ENCODE measurements at places on chromosomes 2 and 18. TPM values are rescaled to one million over a fixed set of nuclear protein-coding genes. Genes with fewer than 3 reads are reported as not detected.

- no peak for DNase-seq
Observed at GRCh38 chr2:20669562-20670314, 2.8 kb downstream of the GDF7 start.

DNA sequence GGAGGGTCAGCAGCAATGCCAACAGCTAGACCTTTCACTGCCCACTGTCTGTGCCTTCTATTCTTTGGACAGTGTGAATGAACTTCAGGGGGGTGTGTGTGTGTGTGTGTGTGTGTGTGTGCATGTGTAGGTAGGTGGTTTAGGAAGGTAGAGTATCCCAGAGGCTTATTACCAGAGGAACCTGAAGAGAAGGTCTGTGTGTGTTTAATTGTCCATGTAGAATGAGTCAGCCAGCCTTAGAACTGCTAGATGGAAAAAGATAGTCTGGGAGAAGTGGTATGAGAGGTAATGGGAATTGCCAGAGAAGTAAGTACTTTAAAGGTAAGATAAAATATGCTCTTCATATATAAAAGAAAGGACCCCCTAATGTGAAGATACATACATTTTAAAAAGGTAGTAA is 522.2 kb downstream of the PIK3C3 start:
- DNase-seq = no peak

GRCh38 chr2:206480161-206480560 is 36.8 kb downstream of the ADAM23 start:
- DNase-seq = no peak

GRCh38 chr2:179825494-179825893 is 35.9 kb downstream of the ZNF385B start:
- DNase-seq = no peak

GRCh38 chr18:56945171-56946083 is 201.5 kb upstream of the BOD1L2 start:
- DNase-seq = no peak

DNA sequence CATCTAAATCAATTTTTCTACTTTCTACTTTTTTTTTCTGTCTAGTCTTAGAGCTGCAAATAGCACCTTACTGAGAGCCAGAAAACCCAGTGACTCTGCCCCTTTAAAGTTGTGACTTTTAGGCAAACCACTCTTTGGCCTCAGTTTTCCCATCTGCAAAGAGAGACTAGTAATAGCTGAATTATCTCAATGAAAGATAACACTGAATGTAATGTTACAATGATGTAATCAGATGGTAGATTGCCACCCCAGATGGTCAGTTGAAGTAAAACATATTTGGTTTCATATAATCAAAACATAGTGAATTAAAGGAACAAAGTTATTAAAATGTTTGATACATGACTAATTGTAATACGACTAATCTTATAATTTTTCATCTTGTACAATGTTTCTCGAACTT is 5.0 kb upstream of the APCDD1 start:
- no peak for DNase-seq

- DNase-seq = no peak
Observed at GRCh38 chr2:214469728-214470127, 58.9 kb downstream of the VWC2L start.

The DUSP2 gene
- total RNA-seq = 2.6 TPM
